ENCODE measurements at places on chromosomes 1 and 21.

GRCh38 chr1:30750731-30751291 lies 6.8 kb downstream of the LAPTM5 start:
- no peak for DNase-seq

GRCh38 chr1:104132382-104132973 lies 382.8 kb downstream of the AMY1C start:
- no peak for DNase-seq

DNA sequence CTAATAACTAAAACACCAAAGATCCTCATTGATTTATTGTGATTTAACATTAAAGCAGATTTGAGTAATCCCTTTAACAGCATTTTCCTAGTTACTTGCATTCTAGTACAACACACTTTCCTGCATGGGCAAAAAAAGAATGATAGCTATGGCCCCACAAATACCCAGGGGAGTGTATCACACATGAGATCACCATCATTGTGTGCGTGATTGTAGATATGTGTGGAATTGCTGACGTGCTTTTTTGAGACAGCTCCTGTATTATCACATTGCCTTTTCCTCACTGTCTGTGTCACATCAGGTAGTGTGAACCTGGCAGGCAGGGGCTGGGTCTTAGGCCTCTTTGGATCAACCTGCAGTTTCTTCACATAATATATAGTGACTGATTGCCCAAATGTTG lies 48.5 kb upstream of the SAMD13 start:
- DNase-seq = no peak

GRCh38 chr1:226351709-226352108 lies 42.7 kb upstream of the LIN9 start:
- no peak for DNase-seq

DNA sequence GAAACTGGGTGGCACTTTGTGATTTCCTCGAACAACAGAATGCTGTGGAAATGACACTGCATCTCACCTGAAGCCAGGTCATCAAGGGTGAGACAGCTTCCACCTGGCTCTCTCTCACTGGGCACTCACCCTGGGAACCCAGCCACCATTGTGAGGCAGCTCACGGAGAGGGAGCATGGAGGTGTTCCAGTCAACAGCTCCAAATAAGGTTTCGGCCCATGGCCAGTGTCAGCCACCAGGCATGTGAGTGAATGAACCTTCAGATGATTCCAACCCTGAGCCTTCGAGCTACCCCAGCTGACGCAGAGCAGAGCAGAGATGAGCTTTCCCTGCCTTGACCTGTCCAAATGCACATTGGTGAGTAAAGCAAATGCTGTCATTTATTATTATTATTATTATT lies 58.1 kb downstream of the SYDE2 start:
- no peak for DNase-seq

DNA sequence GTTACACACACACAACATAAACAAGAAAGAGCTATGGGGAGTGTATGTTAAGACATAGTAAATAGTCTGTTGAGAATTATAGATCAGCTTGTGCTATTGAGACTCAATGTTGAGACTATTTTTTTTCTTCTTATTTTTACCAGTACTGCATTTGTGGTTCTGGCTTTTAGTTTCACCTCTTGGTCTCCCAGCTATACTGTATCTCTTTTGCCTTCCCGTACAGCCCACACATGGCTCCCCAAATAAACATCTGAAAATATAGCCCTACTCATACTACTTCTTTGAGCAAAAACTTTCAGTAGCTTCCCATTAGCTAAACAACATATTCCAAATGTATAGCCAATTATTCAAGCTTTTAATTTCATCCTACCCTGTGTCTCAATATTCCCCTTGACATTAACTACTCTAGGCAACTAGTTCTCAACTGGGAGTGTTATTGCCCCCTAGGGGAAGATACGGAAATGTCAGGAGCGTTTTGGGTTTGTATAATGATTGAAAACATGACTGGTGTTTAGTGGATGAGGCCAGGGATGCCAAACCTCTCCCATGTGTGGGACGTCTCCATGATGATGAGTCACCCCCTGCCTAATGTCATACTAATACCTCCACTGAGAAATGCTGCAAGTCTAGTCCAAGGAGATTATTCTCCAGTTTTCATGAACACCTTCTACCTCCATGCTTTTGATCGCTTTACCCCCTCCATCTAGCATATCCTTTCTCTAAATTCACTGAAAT lies 6.8 kb downstream of the RPE65 start:
- DNase-seq = peak; percentile 83

- DNase-seq = no peak
Observed at GRCh38 chr1:187054862-187055757, 226.4 kb downstream of the PLA2G4A start.

DNA sequence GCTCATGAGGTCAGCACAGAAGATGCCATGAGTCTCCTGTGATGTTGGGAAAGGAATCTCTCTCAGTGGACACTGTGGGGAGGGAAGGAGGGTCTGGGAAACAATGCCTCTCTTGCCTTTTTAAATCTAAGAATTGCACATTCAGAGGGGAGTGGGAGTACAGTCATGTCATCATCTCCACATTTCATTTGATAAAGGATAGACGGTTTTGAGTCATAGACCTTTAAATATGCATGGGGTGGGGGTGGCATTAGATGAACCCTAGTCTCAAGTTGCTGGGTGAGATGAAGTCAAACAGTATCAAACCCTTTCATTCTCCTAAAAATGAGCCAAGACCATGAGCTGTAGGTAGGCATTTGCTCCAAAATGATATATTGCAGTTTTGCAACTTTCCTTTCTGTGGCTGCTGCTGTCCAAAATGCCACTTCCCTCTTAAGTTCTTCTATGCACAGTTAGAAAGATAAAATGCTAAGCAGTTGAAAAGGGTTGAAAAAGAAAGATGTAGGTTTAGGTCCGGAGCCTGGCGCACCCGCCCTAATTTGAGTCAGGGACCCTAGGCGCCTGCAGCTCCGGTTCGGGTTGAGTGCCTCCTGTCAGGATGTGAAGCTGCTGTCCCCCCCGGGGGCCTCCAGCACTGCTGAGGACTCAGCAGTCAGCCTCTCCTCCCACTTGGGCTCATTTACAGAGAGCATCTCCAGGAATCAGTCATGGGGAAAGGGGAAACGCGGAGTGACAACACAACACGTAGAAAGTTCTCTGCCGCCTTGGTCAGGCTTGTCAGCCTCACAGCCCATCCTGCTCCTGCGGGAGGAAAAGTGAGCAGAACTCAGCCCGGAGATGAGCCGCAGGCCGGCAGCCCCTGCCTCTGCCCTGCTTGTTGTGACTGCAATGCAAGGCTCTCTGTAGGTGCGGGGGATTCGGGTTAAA lies 479.3 kb upstream of the RUNX1 start:
- no peak for DNase-seq

DNA sequence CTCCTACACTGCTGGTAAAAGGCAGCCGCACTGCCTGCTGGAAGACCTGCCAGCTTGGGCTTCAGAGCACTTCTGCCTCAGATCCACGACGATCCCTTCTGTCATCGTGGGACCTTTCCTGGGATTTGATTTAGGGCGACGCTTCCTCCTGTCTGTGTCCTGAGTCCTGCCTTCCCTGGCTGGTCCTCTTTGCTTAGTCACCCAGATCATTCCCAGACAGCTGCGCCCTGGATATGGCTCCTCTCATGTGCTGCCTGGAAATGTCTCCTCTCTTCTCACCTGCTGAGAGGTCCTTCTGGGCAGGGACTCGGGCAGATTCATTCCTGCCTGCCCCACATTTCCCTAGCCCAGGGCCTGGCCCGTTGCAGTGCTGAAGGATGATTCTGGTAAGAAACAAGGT lies 72.4 kb upstream of the POU3F1 start:
- DNase-seq = no peak

GRCh38 chr1:53196017-53196484 lies 573 bp upstream of the CPT2 start:
- DNase-seq = no peak

DNA sequence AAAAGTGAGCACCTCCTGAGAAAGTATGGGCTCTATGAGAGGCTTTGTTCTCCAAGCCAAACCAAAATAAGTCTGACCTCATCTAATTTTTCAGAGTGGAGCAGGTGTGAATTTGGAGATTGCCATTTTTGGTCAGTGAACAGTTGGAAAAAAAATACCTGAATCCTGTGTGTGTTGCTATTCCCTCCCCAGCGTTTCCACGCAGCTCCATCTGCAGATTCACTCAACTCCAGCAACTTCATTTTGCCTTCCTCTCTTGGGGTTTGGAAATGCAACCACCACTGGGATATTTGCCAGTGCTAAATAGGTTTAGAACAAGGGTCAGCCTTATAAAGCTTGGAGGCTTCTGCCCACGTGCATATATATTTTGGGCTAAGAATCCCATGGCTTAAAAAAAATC lies 11.2 kb downstream of the CASQ2 start:
- DNase-seq = no peak

- DNase-seq = no peak
Observed at GRCh38 chr1:27074175-27074780, 61.6 kb upstream of the TENT5B start.

- DNase-seq = no peak
Observed at GRCh38 chr1:28064064-28064463, 24.3 kb downstream of the EYA3 start.

- DNase-seq = peak; percentile 58
Observed at GRCh38 chr1:53689736-53690326, 49.1 kb downstream of the GLIS1 start.

DNA sequence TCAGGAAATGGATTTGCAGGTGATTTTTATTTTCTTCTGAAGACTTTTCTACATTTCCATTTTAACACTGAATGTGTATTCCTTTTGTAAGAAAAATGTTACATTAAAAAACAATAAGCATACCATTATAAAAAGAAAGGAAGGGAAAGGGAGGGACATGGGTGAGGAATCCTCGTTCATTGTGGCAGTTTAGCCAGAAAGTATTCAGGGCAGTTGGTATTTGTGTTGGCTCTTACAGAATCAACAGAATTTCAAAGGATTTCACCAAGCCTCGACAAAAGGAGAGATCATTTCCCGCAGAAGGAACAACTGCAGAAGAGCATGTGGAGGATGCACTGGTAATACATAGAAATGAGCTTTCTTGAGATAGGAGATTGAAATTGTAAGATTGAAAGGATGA lies 35.0 kb downstream of the PLD5 start:
- DNase-seq = no peak

- no peak for DNase-seq
Observed at GRCh38 chr1:81809808-81810207, 9.1 kb downstream of the ADGRL2 start.

Data from foreskin fibroblast (primary cell).